Stimulated activated CD4-positive, alpha-beta T cell treated with anti-CD3 and anti-CD28 coated beads, Interleukin-1b, Interleukin-23, amount 100 ng/mL, for 1 hour (primary cell): ENCODE measurements at places on chromosomes 13 and 19.

DNA sequence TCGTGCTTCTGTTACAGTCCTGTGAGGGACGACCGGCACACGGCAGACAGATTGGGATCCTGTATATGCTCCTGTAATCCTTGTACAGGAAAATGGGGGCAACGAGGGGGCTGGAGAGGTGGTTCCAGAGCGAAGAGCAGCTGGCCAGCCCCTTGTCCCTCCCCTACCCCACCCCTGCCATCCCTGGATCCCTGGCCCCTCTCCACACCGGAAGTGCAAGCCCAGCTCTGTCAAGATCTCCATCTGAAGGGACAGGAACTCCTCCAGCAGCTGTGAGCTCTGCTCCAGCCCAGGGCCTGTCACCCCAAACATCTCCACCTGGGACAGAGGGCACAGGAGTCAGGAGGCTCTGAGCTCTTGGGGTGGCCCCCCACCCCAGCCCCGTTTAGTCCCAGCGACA, 5.5 kb upstream of the CCER2 start:
- DNase-seq = no peak

- DNase-seq = no peak
Measured at GRCh38 chr13:43425234-43425633, 361.5 kb downstream of the ENOX1 start.

GRCh38 chr13:44088411-44088810, 208.7 kb downstream of the LACC1 start:
- no peak for DNase-seq

DNA sequence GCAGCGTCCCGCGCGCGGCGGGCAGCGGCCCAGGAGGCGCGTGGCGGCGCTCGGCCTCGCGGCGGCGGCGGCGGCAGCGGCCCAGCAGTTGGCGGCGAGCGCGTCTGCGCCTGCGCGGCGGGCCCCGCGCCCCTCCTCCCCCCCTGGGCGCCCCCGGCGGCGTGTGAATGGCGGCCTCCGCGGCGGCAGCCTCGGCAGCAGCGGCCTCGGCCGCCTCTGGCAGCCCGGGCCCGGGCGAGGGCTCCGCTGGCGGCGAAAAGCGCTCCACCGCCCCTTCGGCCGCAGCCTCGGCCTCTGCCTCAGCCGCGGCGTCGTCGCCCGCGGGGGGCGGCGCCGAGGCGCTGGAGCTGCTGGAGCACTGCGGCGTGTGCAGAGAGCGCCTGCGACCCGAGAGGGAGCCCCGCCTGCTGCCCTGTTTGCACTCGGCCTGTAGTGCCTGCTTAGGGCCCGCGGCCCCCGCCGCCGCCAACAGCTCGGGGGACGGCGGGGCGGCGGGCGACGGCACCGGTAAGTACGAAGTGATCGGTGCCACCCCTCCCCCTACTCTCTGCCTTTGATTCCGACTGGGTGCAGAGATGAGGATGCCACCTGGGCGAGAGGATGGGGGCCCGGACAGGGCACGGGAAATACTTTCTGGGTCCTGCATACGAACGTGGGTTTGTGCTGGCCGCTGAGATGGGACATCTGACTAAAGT, 874 bp downstream of the TRIM28 start:
- peak; percentile 54 for DNase-seq

GRCh38 chr19:47274891-47275761, 441 bp downstream of the INAFM1 start:
- DNase-seq = no peak

DNA sequence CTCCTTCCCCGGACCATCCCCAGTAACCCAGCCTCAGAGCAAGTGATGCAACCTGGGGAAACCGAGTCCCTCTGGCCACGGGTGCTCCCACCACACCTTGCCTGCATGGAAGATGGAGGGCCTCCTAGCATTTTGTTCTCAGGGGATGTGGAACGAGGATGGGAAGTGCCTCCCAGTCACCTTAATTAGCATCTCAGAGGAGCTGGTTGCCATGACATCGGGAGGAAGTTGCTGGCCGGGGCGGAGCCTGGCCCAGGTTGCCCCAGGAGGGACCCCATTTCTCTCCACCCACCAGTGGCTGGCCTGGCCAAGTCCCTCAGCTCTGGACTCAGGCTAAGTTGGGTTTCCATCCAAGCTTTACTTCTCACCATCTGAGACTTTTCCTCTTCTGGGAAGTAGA, 24.1 kb upstream of the PTPRS start:
- DNase-seq = no peak

DNA sequence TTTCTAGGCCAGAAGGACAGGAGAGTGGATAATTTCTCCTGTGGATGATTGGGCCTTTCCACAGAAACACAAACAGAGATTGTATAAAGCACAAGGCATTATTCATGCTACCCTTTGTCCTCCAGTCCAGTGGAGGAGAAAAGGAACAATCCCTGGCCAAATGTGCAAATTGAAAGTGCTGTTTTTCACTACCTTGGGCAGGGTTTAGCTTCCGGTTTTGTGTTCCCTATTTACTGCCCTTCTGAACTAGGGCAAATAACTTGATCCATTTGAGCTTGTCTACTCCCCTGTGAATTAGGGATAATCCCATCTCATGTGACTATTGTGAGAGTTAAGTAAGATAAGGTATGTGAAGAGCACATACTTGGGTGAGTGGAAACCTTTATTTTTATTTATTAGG, 13.3 kb downstream of the PDX1 start:
- DNase-seq = no peak

DNA sequence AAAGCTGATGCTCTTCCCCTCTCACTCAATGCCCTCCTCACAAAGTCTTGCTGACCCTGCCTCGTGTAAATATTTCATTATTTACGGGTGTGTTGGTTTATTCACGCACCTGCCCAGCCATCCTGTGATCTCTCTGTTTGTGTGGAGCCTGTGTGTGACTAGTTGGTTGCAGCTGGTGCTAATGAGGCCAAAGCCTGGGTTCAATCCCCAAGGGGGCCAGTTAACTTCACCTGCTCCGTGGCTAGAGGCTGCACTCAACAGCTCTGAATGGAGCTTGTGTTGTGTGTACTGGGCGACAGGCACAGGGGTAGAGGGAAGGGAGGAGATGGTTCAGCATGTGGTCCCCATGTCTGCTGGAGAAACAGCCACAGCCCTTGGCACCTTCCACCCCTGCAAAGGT, 109.5 kb downstream of the DNAJC15 start:
- no peak for DNase-seq

DNA sequence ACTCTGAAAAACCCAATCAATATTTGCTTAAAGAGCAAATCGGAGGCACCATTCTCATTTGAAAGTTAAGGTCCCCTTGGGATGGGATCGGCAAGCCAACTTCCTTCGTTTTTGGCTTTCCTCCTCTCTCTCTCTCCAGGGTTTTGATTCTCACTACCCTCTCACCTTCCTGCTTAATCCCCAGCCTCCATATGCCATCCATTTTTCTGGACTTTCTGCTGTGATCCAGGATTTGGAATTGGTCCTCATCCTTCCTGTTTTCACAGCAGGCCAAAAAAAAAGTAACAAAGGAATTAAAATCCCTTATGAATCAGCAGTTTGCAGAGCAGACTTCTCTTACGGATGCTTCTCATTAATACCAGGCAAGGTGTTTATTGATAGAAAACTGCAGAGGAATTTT, 283.1 kb upstream of the TMTC4 start:
- DNase-seq = no peak

- DNase-seq = no peak
Measured at GRCh38 chr13:110319397-110319773, 12.3 kb downstream of the COL4A2 start.

GRCh38 chr13:65725006-65725405, 1505.1 kb downstream of the PCDH9 start:
- no peak for DNase-seq

GRCh38 chr13:25980255-25980654, 71.6 kb downstream of the SHISA2 start:
- DNase-seq = no peak

GRCh38 chr13:49972709-49973108, 24.1 kb upstream of the TRIM13 start:
- DNase-seq = no peak

DNA sequence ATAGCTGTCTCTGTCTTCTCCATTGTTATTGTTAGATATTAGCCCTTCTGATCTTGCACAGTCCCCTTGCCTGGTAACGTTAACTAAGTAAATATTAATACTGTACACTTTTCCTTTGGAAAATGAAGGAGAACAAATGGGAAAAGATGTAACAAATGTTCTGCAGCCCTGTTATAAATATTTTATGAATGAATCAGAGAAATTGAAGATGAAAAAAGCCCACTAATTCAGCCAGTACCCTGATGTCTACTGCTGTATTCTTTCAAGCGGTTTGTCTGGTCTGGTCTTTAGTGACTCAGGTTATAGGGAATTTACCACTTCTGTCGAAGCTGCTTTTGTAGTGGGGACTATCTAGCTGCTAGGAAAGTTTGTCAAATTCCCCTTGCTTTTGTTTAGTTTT, 121.0 kb downstream of the COG6 start:
- no peak for DNase-seq
